ENCODE measurements at places on chromosomes 2 and 18.

DNA sequence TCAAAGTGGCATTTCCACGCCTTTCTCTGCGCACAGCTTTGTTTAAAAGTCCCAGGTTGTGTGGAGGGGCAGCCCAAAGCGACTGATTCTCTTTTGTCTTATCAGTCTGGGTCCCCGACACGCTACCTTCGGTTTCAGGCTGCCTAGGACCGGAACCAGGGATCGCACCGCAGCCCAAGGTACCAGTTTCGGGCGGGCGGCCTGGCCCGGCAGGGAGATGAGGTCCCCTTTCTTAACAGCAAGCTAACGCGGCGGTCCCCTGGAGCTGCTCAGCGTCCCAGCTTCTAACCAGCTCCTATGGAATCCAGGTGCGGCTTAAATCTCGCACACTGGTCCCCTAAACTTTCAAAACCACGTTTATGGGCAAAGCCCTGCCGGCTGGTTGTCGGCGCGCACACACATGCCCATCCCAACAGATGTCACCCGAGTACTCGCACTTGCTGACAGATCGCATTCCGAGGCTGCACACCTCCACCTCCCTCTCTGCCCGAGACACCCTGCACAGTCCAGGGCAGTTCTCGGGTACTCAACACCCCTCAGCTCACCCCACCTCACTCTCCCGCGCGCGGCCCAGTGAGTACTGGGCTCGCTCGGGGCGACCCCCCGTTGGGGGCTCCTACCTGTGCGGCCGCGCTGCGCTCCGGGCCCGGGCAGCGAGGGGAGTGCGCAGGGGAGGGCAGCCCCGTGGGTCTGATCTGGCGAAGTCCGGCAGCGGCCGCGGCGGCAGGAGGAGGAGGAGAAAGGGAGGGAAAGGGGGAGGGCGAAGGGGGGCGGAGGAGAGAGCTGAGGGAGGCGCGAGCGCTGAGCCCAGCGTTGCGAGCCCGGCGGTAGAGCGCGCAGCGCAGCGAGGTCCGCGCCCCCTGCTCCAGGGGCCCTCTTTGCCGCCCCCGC, at the start of gene EFEMP1:
TSS of gene EFEMP1 (minus strand) at position 692 of the 891 bp plus-strand sequence. CDS start 1,342 bp downstream, outside the sequence.
- no peak for DNase-seq
- H3K27ac ChIP-seq = no peak within 1 kb of the TSS

DNA sequence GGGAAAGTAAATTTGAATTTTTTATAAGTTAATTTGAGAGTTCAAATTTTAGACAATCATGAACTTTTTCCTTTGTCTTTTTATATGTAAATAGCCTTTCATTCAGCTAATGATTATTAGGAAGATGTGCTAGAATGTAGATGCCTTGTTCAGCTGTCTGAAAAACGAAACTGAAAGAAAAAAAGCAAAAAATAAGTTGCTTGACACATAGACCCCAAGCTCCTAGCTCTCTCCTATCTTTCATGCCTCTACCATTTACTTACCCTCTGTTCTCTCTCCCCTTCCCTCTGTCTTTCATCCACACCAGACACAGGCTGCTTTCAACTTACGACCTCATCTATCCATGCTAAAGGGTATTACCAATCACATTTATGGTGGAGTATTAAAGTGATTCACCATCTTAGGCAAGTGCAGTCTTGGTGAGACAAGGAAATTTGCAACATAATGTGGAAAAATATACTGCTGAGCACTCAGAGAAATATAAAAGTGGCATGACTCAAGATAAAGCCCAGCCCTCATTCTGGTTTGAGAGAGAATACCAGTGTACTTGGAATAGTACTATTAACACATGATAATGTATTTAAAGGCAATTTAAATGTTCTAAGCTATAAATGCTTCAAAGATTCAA, 425.6 kb downstream of the SUCLG1 start:
- H3K27me3 ChIP-seq = peaks cover 1% of the 10 kb centered on the region
- no peaks in the 10 kb centered on the region for H3K36me3 ChIP-seq
- H3K4me1 ChIP-seq = peaks cover 3% of the 10 kb centered on the region
- DNase-seq = no peak
- H3K4me3 ChIP-seq = no peak overlapping the region
- H3K27ac ChIP-seq = no peak overlapping the region

GRCh38 chr2:37843556-37843955, 81.5 kb upstream of the RMDN2 start:
- no peak overlapping the region for H3K4me3 ChIP-seq
- no peak overlapping the region for H3K27ac ChIP-seq
- H3K36me3 ChIP-seq = no peaks in the 10 kb centered on the region
- H3K27me3 ChIP-seq = peaks cover 22% of the 10 kb centered on the region

DNA sequence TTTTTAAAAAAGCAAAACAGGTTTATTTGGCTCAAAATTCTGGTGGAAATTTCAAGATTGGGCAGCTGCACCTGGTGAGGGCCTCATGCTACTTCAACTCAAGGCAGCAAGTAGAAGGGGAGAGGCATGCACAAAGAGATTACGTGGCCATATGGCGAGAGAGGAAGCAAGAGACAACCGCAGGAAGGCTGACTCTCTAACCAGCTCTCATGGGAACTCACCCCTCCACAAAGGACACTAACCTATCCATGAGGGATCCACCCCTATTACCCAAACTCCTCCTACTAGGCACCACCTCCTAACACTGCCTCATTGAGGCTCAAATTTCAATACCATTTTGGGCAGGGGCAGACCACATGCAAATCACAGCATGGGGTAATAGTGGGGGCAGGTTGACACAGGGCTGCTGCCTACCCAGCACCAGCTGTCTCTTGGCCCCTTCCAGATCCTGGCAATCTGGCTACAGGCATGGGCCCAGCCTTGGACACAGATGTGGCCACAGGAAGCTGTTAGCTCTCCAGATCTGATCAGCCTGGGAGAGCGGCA, 2.0 kb upstream of the CAPN10 start:
- no peak for DNase-seq
- H3K27ac ChIP-seq = peak overlapping the region; percentile 29
- peaks cover 37% of the 10 kb centered on the region for H3K4me1 ChIP-seq
- no peaks in the 10 kb centered on the region for H3K27me3 ChIP-seq
- H3K36me3 ChIP-seq = peaks cover 23% of the 10 kb centered on the region

GRCh38 chr2:56014046-56014730, 90.6 kb upstream of the EFEMP1 start:
- H3K27ac ChIP-seq = no peak overlapping the region
- no peaks in the 10 kb centered on the region for H3K4me1 ChIP-seq
- H3K27me3 ChIP-seq = no peaks in the 10 kb centered on the region
- H3K4me3 ChIP-seq = no peak overlapping the region

DNA sequence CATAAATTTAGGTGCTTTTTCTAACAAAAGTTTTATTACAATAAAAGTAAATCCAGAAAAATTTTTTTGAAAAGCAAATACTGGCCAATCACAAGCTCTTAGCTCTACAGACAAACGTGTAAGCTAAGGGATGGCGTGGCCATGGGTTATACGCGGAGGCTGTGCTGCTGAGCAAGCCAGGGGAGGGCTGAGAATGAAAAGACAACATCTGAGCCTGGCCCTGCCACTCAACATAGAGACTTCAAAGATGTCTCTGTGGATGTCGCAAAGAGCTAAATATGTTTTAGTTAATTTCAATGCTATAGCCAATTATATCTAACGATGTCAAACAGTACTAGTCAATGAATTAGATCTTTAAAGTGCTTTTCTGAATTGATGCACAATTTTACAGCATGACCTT, 33.3 kb upstream of the NT5DC4 start:
- H3K36me3 ChIP-seq = no peaks in the 10 kb centered on the region
- DNase-seq = no peak
- H3K27ac ChIP-seq = no peak overlapping the region
- peaks cover 36% of the 10 kb centered on the region for H3K4me1 ChIP-seq
- H3K4me3 ChIP-seq = no peak overlapping the region

GRCh38 chr2:197777823-197778407, 7.2 kb downstream of the BOLL start:
- H3K27me3 ChIP-seq = peaks cover 17% of the 10 kb centered on the region
- DNase-seq = no peak
- H3K27ac ChIP-seq = no peak overlapping the region
- peaks cover 4% of the 10 kb centered on the region for H3K4me1 ChIP-seq

DNA sequence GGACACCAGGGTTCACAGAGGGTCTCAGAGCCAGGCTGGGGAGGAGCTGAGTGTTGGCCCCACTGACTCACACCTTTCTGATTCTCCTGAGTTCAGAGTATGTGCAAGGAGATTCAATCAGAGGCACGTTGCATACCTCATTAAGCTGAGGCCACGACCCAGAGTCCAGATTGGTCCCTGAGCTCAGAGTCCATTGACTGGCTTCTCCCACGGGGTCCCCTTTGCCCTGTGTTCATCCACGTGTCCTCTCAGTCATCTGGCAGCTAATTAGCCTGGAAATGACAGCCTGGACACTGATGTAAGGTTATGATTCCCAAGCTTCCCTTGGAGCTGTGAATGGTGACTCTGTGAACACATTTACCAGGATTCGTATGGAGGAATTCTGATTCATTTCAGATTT, 267.2 kb downstream of the SH3BP4 start:
- H3K4me3 ChIP-seq = no peak overlapping the region
- DNase-seq = no peak
- H3K4me1 ChIP-seq = no peaks in the 10 kb centered on the region
- peaks cover 8% of the 10 kb centered on the region for H3K27me3 ChIP-seq
- H3K27ac ChIP-seq = no peak overlapping the region

DNA sequence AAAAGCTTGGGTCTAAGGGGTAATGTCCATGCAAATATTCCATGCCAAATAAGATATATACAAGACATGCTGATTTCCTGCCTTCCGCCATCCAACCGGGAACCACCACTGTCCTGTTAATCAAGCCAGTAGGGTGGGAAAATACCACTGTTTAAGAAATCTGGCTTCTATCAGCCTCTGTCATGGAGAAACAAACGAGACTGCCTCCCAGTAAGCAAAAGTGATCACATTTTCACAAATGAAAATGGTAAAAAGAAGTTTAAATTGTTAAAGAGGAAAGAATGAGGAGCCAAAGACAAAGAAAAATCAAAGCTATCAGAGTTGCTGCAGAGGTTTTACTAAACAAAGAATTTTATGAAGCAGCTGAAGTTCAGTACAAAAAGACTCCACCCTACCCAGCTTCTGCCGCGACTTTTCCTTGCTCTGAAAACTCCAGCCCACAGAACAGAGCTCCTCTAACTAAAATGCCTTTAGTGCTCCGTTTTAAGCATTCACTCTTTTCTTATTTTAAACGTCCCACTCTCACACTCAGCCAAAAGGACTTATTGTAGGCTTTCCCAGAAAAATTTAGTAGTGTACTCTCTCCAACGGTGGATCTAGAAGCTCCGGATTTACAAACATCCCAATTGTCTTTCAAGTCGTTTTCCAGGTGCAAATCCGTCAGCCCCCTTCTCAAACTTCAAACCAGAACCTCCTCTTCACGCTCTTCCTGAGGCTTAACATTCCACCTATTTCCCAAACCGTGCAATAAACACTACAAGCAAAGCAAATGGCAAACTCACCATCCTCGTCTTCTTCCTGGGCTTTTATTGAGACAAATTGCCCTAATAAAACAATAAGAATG, 613 bp downstream of the COL5A2 start:
- peaks cover 2% of the 10 kb centered on the region for H3K4me1 ChIP-seq
- peak overlapping the region; percentile 4 for H3K4me3 ChIP-seq
- no peaks in the 10 kb centered on the region for H3K36me3 ChIP-seq
- peaks cover 18% of the 10 kb centered on the region for H3K27me3 ChIP-seq

DNA sequence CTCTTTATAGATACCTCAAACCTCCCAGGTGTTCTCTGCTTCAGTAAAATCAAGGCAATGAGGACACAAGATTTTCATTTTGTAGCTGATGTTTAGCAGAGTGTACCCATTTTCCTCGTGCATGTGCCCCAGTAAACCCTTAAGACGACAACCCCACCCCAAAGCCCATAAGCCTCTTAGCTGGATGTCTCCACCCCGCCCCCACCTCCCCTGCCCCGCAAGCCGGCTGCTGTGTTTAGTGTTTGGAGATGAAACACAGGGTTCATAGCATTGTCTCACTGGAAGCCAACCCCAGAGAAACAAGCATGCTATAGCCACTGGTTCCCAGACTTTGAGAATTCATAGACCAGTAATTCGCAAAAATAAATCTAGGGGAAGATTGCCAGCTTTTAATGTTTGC, 5.8 kb upstream of the SAG start:
- H3K36me3 ChIP-seq = no peaks in the 10 kb centered on the region
- H3K27ac ChIP-seq = no peak overlapping the region
- no peaks in the 10 kb centered on the region for H3K27me3 ChIP-seq

- no peaks in the 10 kb centered on the region for H3K36me3 ChIP-seq
- no peak for DNase-seq
- no peaks in the 10 kb centered on the region for H3K4me1 ChIP-seq
- H3K27ac ChIP-seq = no peak overlapping the region
Observed at GRCh38 chr2:166572937-166573336, 78.9 kb upstream of the SCN7A start.
